Immature natural killer cell (primary cell): ENCODE measurements at places on chromosomes 7 and 10. TPM values are rescaled to one million over a fixed set of nuclear protein-coding genes. Genes with fewer than 3 reads are reported as not detected.

The BLNK gene
- polyA plus RNA-seq = 0.81 TPM

- no peak for DNase-seq
These were observed 17.5 kb downstream of the DNAJC9 start for GRCh38 chr10:73229567-73229966.

- DNase-seq = no peak
These were observed 26.8 kb upstream of the ZNF488 start for GRCh38 chr10:47410862-47411261.

The COBL gene
- not detected for polyA plus RNA-seq

GRCh38 chr10:117405730-117406129 lies 30.5 kb upstream of the PDZD8 start:
- no peak for DNase-seq

- no peak for DNase-seq
These were observed 54.1 kb downstream of the SLIT1 start for GRCh38 chr10:97131666-97132065.

The SORCS1 gene
- not detected for polyA plus RNA-seq

The NEUROD6 gene
- polyA plus RNA-seq = not detected

GRCh38 chr10:47050618-47051455 lies 139.6 kb downstream of the PTPN20 start:
- DNase-seq = no peak

The ACHE gene
- polyA plus RNA-seq = not detected

- DNase-seq = no peak
These were observed 49.4 kb upstream of the OCM start for GRCh38 chr7:5831196-5831595.

GRCh38 chr7:21480693-21481403 lies 53.0 kb downstream of the SP4 start:
- DNase-seq = no peak

GRCh38 chr10:71748671-71749191 lies 24.6 kb downstream of the VSIR start:
- DNase-seq = peak; percentile 81

- no peak for DNase-seq
These were observed 51.8 kb upstream of the STEAP4 start for GRCh38 chr7:88358526-88358838.

The STK31 gene
- not detected for polyA plus RNA-seq

The MRLN gene
- not detected for polyA plus RNA-seq

The ZNF804B gene
- polyA plus RNA-seq = not detected

GRCh38 chr10:128096486-128097199 lies 29.6 kb downstream of the MKI67 start:
- no peak for DNase-seq

The SFTPA2 gene
- polyA plus RNA-seq = not detected

The LIPF gene
- polyA plus RNA-seq = not detected

The FAS gene
- 9.7 TPM for polyA plus RNA-seq

DNA sequence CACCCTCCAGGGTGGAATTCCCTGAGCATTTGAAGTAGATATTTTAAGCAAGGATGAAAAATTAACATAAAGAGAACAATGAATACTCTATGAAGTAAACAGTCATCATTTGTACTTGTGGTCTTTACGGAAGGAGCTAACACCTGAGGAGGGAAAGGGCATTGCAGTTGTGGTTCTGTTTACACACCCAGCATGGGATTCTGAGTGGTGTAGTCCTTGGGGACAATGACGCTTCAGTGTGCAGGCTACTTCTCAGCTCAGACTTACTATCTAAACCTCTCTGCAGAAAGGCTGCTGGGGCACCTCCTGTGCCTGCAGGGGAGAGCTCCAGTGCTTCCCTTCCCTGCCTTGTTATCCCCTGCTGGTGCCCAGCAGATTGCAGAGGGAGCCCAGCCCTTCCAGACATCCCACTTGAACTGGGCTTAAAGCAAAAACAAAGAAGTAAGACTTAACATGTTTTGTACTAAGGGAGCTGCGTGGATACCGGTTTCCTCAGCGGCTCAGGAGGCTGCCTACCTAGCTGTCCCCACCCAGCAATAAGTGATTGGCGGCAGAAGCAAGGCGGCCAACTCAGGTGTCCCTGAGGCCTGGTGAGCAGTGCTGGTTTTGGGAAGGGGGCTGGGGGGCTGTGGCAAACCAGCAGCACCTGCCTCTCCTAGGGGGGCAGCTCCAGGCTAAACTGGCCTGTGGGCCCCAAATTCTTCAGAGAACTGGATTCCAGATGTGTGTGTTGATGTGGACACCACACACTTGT lies 89.1 kb downstream of the CELF2 start:
- no peak for DNase-seq

DNA sequence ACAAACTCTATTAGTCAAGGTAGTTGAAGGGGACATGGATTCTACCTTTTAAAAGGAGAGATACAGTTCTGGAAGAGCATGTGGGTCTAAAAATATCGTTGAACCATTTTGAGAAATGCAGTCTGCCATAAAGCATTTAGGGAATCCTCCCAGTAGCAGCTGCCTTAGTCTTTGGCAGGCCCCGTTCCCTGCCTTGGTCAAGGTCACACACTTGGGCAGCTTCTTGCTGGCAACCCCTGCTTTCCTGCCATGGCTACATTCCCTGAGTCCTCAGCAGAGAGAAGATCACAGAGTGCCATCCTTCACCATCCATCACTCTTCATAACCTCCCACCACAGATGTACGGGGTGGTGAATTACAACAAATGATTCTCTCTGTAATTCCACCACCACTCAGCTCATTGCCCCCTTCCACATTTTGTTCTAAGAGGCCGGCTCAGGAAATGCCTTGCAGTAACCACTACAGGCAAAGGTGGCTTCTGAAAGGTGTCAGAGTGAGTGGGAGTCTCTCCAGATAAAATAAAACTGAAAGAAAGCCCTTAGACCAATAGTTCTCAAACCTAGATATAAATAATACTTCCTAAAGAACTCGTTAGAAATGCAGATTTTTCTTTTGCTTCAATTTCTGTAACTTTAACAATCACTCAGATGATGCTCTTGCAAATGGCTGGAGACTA lies 121.4 kb upstream of the STK17A start:
- no peak for DNase-seq

- DNase-seq = no peak
These were observed 29.3 kb downstream of the DOCK4 start for GRCh38 chr7:112176693-112177415.

The SNX13 gene
- 7.7 TPM for polyA plus RNA-seq

The OGDH gene
- 44.4 TPM for polyA plus RNA-seq

The CALCR gene
- not detected for polyA plus RNA-seq

The GALNT17 gene
- not detected for polyA plus RNA-seq

DNA sequence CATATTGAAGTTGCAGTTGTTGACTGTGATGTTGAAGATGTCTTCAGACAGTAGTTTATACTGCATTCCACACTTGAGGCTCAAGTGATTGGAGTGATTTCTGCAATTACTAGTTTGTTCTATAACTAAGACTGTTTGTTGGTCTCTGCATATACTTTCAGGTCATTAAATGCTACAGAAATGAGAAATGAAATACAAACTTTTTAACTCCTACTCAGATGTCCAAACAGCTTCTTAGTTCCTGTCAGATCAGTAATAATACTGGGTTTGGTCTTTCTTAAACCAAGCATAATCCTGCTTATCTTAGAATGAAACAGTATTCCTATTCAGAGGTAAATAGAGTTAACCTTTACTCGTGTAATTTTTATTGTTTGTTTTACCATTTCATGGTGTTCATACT lies 115.9 kb downstream of the CCNY start:
- DNase-seq = no peak

DNA sequence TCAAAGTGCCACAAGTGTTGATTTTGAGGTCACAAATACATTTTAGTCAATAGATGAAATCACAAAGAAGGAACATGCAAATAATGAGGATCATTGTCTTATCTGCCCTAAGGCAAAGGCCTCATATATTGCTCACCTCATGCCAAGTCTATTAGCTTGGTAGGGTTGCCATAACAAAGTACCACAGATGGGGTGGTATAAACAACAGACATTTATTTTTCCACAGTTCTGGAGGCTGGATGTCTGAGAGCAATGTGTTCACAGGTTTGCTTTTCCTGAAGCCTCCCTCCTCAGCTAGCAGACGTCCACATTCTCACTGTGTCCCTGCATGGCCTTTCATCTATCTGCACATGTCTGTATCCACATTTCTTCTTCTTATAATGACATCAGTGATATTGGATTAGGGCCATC lies 59.6 kb downstream of the RELN start:
- DNase-seq = no peak

DNA sequence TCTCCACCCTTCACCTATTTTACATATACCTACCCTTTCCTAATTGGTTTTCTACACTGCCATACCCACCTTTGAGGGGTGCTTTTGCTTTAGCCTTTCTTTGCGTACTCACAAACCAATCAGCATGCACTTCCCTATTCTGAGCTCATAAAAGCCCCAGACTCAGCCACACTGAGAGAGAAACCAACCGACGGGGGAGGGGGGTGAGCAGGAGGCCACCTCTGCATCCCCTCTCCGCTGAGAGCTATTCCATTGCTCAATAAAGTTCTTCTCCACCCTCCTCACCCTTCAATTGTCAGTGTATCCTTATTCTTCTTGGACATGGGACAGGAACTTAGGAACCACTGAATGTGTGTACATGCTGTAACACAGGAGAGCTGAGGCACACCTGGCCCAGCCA lies 9.0 kb upstream of the FKBP9 start:
- no peak for DNase-seq

DNA sequence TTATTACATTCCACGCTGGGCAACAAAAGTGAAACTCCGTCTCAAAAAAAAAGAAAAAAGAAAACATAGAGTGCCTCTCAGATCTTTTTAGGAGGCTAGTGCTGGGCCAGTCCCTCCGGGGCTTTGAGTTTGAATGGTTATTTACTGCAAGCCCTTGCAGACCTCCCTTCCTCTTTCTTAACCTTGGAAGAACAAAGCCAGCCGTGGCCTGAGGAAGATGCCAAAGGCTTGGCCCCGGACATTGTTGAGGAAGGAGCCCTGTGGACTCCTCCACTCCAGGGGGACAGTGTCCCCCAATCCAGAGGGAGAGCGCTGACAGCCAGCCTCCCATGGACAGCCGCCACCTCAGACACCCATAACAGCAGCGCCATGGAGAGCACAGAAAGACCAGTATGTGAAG lies 5.0 kb downstream of the TSPAN33 start:
- no peak for DNase-seq

- no peak for DNase-seq
These were observed 4.4 kb downstream of the DNAJC30 start for GRCh38 chr7:73678862-73679261.

DNA sequence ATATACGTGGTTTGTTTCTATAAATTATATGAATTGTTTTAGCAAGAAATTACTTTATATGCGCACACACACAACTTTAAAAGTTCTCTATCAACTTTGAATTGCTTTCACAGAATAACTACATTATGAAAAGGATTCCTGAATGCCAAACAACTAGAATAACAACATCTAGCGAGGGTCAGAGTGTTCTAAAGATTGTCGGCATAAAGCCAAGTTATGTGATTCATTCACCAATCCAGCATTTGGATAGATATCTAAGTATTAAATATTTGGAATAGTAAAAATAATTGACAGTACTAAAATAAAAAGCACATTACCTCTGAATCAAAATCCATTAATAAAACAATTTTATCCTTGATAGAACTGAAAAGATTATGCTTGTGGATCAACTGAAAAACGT lies 125.3 kb upstream of the AMPH start:
- no peak for DNase-seq

- no peak for DNase-seq
These were observed 51.3 kb downstream of the HIPK2 start for GRCh38 chr7:139726485-139726869.

- DNase-seq = no peak
These were observed 663.5 kb downstream of the KCNMA1 start for GRCh38 chr10:76974017-76974691.

- no peak for DNase-seq
These were observed 90.2 kb downstream of the ZFAND4 start for GRCh38 chr10:45582386-45582781.

DNA sequence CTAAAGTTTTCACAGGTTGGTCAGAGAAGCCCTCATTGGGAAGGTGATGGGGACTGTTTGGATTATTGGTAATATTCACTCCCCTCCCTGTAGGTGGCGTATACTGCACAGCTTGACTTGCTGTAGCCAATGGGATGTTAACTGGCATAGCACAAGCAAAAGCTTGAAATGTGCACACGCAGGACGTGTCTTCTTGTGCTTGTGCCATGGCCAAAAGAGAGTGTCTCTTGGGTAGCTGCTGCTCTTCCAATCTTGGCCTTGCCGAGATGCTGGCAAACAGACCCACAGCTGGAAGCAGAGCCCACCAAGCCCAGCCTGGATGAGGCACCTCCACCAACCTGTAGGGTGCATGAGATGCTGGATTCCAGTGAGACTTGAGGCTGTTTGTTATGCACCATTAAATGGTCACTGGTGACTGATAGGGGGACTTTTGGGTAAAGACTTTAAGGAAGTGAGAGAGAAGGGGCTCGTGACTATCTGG lies 266.0 kb downstream of the GRID1 start:
- no peak for DNase-seq

DNA sequence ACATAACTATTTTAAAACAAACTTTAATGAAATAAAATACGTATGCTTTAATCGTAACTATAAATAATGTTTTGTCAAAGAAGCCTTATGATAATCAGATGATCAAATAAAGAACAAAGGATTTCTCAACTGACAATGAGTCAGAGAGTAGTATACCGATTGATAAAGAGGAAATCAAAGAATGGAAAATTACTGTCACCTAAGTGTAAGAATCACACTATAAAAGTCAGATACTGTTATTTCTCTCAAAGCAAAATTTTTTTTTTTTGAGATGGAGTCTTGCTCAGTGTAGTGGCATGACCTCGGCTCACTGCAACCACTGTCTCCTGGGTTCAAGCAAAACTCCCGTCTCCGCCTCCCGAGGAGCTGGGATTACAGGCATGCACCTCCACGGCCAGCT lies 18.8 kb downstream of the DNAJC2 start:
- DNase-seq = no peak

The ETV1 gene
- polyA plus RNA-seq = not detected

The PHKG1 gene
- polyA plus RNA-seq = 0.10 TPM

GRCh38 chr7:92485974-92486373 lies 8.2 kb upstream of the ERVW-1 start:
- no peak for DNase-seq

DNA sequence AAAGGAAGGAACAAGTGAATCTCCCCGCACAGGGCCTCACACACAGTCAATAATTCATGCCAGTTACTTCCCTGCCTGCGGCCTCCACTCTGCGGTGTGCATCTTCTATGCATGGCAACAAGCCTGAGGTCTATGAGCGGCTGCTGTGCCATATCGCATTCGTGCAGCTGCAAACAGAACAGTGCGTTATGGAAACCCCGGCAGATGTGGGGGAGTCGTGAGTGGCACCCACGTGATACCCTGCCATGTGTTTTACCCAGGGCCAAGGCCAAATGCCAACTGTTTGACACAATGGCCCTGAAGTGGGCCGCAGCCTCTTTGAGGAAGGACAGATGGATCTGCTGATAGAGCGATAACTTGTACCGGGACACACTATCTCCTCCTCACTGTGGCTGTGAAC lies 13.4 kb downstream of the TNS3 start:
- DNase-seq = no peak

GRCh38 chr10:67663449-67664087 lies 32.4 kb downstream of the CTNNA3 start:
- DNase-seq = no peak
